ENCODE measurements at places on chromosomes 3 and 15. TPM values are rescaled to one million over a fixed set of nuclear protein-coding genes. Genes with fewer than 3 reads are reported as not detected.

GRCh38 chr3:195739561-195740111 is 18.9 kb downstream of the MUC20 start:
- DNase-seq, result no peak

- no peak for DNase-seq
Measured at GRCh38 chr3:177438596-177439220, 241.4 kb upstream of the TBL1XR1 start.

GRCh38 chr3:50405249-50405648 is 45.9 kb upstream of the TMEM115 start:
- no peak for DNase-seq

- no peak for DNase-seq
Measured at GRCh38 chr3:8505621-8506020, 4.0 kb downstream of the LMCD1 start.

DNA sequence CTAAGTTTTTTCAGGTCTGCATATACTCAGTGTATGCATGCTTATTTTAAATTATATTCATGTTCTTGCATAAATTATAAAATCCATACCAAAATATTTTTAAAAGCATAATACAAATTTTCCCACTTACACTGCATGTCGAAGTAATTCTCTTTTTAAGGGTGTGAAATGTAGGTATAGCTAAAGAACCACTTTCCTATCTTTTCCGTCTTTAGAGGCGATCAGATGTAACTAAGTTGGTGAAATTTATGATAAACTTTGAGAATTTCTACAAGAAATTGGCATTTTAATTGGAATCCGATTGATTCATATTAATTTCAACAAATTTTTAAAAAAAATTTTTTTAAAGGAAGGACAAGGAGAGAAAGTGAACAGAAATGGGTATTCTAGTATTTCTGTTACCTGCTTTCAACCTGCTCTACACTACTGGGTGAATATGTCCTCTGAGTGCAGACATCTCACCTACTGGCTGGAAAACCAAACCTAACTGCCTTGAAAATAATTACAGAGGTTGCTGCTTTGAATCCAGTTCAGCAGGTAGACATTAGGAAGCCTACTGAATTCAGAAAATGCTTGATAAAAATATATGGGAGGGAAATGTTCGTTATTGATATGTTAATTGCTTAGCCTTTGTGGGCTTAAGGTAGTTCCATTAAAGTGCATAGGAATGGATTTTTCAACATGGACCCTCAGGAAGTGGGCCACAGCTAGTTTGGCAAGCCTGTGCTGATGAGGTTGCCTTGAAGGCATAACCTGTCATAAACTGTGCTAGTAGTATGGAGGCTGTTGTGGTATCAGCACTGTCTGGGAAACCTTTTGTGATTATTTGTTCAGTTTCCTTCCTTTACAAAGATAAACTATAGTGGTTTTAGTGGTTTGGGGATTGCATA is 5.1 kb downstream of the TRIM71 start:
- DNase-seq, result no peak

The SEMA6D gene
- 14.1 TPM for total RNA-seq

- DNase-seq, result no peak
Measured at GRCh38 chr3:102194760-102195159, 240.1 kb upstream of the ZPLD1 start.

The ACP3 gene
- 4.1 TPM for total RNA-seq

GRCh38 chr3:45524565-45524964 is 70.0 kb upstream of the LIMD1 start:
- DNase-seq, result no peak

DNA sequence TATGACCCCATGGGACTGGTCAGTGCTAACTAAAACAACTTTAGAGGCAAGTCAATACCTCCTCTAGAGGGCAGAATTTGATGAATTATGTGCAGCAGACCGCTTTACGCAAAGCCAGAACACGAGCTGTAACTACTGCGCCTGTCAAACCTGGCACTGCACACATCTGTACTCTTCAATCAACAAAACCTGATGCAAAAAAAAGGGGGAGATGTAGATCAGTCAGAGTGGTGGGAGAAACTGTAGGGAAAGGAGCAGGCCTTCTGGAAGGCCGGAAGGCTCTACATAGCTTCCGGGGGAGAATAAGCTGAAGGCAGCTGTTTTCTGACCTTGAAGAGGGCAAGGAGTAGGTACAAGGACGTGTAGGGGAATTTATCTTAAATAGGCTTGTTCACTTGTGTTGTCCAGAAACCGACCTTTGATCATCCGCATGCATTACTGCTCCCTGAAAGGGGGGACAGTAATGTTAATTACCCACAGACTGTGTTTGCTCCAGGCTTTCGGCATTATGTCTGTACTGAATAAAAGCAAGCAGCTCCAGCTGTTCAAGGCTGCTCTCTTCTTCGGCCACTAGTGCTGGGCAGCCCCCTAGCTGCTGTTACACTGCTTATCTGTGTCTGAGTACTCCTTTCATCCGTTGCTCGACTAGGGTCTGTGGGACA is 41.0 kb downstream of the GPR160 start:
- no peak for DNase-seq

DNA sequence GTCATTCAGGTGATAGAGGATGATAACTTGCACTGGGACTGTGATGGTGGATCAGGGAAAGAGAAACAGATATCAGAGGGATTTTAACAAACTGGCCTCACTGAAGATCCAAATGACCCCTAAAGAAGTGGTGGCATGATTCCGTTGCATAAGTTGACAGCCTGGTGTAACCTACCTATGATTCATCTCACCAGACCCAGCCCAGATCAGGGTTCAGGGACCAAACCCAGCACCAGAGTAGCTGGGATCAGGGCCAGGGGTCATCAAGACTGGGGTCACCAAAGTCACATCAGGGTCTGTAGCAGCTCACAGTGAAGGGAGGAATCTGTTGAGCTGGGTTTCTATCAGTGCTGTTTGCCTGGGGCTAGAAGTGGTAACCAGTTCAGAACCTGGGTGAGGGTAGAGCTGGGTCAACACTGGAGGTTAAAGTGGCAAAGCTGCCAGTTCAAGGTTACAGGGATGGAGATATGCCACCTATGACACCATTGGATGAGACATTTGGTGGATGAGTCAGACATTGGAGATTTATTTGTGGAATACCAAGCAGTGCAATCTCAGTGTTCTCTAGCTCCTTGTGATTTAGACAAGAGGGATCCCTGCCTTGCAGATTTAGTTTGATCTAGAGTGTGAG is 35.9 kb downstream of the CASR start:
- no peak for DNase-seq

GRCh38 chr3:50493086-50493485 is 10.3 kb downstream of the CACNA2D2 start:
- no peak for DNase-seq

DNA sequence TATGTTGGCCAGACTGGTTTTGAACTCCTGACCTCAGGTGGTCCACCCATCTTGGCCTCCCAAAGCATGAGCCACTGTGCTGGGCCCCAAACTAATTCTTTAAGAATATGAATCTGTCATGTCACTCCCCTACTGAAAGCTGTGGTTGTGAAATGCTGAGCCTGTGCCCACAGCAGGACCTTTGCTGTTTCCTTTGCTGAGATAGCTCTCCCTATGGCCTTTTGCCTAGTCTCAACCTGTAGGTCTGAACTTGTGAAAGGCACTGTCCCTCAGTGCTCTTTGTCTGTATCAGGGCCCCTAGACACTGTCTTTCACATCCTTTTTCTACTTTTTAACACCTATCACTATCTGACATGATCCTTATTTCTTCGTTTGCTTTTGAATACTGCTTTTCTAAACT is 62.7 kb upstream of the CCR4 start:
- no peak for DNase-seq

GRCh38 chr15:58529041-58529440 is 97.2 kb downstream of the LIPC start:
- no peak for DNase-seq

GRCh38 chr3:49484471-49484870 is 14.4 kb downstream of the DAG1 start:
- no peak for DNase-seq

- DNase-seq, result no peak
Measured at GRCh38 chr15:64476550-64476949, 16.2 kb downstream of the ZNF609 start.

Data from pancreas (tissue), 10 donors.